Posterior vena cava (tissue), 2 donors: ENCODE measurements at places on chromosomes 4 and X. TPM values are rescaled to one million over a fixed set of nuclear protein-coding genes. Genes with fewer than 3 reads are reported as not detected.

- DNase-seq = no peak
These were observed 33.2 kb downstream of the COQ2 start for GRCh38 chr4:83251447-83251830.

- DNase-seq = no peak
These were observed 393.5 kb upstream of the GRIA3 start for GRCh38 chrX:122790376-122791095.

DNA sequence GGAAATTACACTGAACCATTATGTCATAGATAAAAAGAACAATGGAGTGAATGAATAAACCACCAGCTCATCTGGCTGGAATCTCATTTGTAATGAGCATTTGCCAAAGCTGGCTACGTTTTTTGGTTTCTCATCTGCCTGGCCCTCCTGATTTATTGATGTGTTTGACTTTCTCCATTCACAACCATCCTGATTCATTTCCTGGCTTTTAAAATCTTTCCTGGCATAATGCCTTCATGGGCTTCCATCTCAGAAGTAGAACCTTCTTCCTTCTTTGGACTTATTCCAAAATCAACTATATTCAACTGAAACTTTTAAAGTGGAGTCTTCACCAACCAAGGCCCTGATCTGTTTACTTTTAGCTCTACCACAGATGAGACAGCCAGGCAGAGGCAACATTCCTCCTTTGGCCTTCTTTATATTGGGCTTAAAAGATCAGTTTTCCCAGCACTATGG, 36.0 kb upstream of the ARSJ start:
- DNase-seq = no peak

DNA sequence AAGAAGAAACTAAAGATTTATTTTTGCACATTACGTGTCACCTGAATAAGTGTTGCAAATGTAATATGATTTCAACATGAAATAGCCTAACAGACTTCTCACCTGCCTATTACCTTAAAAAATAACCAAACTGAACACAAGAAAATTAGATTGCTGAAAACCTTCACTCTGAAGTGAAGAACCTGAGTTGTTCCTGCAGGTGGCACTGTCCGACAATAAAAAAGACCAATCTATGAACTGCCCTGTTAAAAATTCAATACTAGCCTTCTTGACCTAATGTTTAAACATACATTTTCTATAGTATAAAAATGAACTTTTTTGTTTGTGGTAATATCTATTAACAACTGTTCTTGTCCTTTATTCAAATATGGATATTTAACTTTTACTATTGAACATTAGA, 69.2 kb upstream of the PNPLA4 start:
- DNase-seq = no peak

- no peak for DNase-seq
These were observed 16.0 kb downstream of the TNMD start for GRCh38 chrX:100600758-100601157.

- DNase-seq = no peak
These were observed 111.2 kb downstream of the TBL1X start for GRCh38 chrX:9576059-9576458.

DNA sequence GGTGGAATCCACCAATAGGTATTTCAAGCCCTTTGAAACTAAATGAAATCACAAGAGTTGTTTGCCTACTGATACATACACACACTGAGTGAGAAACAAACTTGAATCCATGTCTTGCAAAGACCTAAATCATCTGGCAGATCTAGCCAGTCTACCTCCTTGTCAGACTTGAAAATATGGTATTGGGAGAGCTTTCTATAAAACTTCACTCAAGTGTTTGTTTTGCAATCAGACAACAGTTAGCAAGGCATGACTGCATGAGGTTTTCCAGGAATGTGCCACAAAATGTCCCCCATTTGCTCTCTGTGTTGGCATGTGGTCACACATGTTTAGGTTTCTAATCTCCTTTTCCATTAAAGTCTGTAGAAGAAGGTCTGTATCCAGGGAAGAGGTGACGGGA, 52.4 kb downstream of the MAP3K15 start:
- no peak for DNase-seq

- no peak for DNase-seq
These were observed 26.2 kb downstream of the GYG2 start for GRCh38 chrX:2854918-2855317.

DNA sequence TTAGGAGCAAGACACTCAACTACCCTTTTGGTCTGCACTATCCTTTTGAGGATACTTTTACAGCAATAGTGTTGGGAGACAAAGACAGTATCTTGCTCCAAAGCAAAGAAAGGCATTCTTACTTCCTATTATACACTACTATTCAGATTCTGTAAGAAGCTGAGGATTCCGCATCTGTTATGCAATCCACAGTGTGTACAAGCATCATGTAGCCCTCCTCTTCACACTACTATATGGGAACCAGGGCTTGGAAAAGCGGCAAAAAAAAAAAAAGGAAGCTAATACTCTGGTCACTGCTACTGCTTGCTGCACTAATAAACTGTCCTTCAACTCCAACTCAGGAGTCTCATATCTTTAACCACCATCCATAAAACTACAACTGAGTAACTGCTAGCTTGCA, 59.1 kb downstream of the FBXW7 start:
- DNase-seq = no peak

DNA sequence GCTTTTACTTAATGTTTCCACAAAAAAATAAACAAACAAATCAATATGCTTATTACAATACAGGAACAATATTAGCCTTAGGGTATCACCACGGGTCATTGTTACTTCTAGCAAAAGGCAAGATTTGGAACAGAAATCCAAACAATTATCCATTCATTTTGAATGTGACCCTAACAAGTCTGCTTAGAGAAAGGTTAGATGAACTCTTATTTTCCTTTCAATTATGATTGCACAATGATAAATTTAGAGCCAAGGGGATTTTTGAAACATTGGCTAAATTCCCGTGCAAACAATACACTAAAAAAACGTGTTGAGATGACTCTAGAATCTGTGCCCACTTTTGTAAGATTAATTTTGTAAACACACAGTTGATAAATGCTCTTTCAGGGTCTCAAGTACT, 474.7 kb downstream of the PCDH7 start:
- DNase-seq = no peak

DNA sequence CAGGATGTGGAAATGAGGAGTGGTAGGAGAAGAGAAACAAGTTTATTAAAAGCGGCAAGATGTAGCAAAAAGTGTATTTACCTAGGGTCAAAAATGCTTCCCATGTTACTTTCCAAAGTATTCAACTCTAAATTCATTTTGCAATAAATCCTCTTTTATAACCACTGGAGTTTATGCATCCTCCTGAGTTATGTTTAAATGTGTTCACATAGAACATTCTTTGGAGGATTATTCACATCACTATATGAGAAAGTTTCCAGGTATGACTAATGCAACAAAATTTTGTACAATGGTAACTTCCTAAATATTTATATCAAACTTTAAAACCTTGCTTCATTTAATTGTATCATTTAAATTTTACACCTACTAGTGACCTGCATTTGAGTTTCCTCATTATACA, 870.6 kb upstream of the SLIT2 start:
- no peak for DNase-seq

DNA sequence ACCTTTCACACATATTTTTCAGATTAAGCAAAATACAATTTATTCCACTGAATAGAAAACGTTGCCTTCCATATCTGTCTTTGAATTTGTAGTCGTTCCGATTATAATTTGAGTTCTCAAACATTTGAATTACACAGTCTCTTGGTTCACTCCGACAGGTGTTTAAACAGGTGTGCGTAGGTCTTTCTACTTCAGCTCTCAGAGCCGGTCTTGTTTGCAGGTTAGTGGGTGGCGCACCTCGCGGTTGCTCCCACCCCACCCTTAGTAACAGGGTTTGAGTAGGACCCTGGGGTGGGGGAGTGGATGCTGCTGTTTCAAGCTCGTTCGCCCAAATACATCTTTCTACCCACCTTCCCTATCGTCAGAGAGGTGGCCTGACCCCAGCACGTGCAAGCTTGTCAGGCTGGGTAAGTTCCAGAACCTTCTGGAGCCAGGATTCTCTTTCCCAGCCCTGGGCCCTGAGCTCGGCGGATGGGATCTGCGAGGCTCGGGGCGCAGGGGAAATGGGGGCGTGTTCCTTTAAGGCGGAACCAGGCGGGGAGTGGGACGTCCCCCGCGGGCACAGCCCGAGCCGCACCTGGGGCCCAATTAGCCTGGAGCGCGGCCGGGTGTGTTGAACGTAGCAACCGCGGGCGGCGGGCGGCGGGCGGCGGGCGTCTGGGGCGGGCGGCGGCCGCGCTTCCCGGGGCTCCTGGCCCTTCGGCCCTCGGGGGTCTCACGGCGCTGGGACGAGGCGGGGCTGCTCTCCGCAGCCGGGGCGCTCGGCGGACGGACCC, at the start of gene FAM149A:
Gene FAM149A (plus strand): TSS at position 591 of the 776 bp plus-strand sequence.
- DNase-seq = no peak

- no peak for DNase-seq
These were observed 148.0 kb downstream of the COL25A1 start for GRCh38 chr4:109154424-109154823.

- DNase-seq = no peak
These were observed 133.3 kb downstream of the DCK start for GRCh38 chr4:71126719-71127118.

GRCh38 chr4:3096202-3096601, 21.7 kb downstream of the HTT start:
- no peak for DNase-seq

DNA sequence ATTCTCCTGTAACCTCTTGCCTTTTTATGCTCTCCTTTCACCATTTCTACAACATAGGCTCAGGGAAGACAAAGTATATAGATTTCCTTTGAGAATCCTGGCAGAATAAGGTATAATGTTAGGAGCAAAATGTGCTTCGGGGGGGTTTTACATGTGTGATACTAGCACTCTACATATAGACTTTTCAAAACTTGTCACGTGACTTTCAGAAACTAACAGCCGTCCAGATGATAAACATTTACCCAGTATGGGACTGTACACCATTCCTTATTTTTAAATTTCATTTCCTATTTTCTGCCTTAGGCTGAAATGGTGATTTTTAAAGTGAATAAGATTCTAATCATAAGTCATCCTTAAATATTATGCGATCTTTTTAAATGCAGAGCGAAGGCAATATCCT, 420.4 kb upstream of the PITX2 start:
- DNase-seq = no peak

- no peak for DNase-seq
These were observed 194.7 kb upstream of the CXorf51B start for GRCh38 chrX:146614663-146615478.

DNA sequence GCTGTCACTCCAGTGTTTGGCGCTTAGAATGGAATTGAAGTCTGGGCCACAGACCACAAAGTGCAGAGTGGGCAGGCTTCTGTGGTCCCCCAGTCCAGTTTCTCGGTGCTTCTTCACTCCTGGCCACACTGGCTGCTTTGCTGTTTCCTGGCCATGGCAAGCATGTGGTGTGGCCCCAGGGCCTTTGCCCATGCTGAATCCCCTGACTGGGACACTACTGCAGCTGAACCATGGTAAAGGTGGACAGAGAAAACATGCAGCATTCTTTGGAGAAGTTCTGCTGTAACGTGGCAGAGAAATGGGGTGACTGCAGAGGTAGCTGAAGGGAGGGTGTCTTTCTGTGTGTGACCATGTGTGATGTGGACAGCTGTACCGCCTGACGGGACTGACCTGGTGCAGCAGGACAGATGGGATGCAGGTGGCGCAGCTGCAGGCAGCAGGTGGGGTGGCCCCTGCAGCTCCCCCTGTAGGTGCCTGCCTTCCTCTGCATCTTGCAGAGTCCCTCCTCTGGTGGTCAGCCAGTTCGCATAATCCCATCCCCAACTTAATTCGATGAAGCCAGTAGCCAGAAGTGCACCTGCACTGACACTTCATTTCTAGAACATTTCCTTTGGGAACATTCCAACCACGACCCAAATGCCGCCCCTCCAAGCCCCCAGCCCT, 13.2 kb upstream of the S100P start:
- no peak for DNase-seq

DNA sequence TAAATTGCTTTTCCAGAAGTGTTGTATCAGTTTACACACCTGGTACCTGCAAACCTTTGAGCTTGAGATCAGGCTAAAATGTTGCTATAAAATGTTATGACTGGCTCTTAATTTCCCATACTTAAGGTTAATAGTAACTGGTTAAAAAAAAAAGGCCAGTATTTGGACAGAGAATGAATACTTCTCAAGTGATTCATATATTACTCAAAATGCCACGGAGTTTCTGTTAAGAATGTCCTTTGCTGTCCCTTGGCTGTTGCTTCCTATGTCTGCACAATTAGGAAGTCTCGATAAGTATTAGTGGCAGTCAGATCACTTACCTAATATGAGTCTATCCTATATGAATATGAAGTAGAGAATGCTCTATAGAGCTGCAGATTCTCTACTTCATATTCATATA, 232.2 kb upstream of the IGFBP7 start:
- DNase-seq = no peak

DNA sequence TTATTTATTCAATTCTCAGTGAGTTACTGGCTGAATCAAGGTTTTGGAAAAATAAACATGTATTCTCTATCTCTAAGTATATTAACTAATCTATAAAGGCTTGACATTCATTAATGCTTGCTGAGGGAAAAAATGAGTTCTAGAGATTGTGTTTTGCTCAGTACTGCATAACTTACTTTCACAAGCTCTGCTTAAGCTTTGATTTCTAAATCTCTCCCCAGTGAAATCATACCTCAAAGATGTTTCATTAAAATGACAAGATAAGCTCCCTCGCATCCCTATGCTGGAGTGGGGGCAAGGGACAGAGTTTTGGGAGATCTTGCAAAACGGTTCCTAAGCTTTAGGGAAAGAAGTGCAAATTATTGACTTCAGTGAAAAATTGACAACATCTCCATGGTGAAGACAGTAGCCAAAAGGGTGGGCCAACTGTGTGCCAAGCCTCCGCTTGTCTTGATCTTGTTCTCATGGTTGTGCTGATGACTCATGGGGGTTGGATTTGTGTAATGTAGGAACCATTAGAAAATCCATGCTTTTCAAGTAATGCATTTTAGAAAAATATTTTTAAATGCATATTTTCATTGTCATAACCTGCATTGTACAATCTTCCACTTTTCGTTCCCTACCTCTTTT, 521.4 kb downstream of the RPA4 start:
- no peak for DNase-seq

The CSAG1 gene
- not detected for total RNA-seq

The TRPC5OS gene
- total RNA-seq = not detected

The CYBB gene
- 67.5 TPM for total RNA-seq

The SGMS2 gene
- total RNA-seq = 66.8 TPM

The POU3F4 gene
- total RNA-seq = not detected

The ADAD1 gene
- not detected for total RNA-seq

The NOA1 gene
- total RNA-seq = 10.3 TPM

The UGT2A1 gene
- total RNA-seq = not detected

The DSPP gene
- not detected for total RNA-seq

The PPP1R2C gene
- total RNA-seq = not detected

The FRMPD4 gene
- total RNA-seq = 0.19 TPM

The ODAPH gene
- total RNA-seq = not detected
